ENCODE measurements at places on chromosomes 6 and 20. TPM values are rescaled to one million over a fixed set of nuclear protein-coding genes. Genes with fewer than 3 reads are reported as not detected.

HLA-DQB1 gene
- total RNA-seq: not detected

DNA sequence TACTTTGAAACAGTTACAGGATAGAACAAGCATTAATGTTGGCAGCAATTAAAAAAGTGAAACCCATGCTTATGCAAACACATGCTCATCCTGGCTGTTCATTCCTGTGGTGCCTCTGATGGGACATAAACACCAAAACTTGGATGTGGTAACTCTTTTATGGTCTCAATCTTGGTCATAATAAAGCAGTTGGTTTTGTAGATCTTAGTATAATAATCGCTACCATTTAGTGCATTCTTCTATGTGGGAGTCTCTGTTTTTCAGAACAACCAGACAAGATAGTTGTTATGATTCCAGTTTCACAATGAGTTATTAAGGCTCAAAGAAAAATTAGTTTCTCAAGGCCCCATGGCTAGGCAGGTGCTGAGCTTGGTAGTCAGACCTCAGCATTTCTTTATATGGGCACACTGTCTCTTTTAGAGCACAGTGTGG, 184.0 kb downstream of the UTRN start:
- DNase-seq: no peak

HLA-DMA gene
- 1.2 TPM for total RNA-seq

GRCh38 chr6:164554700-164555476, 754.5 kb downstream of the C6orf118 start:
- DNase-seq: no peak

BFSP1 gene
- total RNA-seq: 1.9 TPM

DNA sequence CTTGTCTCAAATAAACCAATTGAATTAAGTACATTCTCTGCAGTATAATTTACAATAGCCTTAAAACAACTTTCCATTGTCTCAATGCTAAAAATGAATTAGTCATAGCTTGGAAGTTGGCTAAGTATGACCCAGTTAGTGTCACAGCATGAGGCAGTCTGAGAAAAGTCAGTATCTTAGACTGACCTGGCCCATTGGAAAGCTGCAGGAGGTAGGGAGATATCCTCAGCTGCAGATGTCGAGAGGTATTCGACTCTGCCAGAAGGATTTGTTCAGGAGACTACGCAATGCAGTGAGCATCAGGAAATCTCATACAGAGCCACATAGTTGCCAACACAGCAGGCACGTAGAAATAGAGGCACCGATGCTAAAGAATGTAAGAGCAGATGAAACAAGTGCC, 350.9 kb upstream of the NRSN1 start:
- DNase-seq: no peak

DNA sequence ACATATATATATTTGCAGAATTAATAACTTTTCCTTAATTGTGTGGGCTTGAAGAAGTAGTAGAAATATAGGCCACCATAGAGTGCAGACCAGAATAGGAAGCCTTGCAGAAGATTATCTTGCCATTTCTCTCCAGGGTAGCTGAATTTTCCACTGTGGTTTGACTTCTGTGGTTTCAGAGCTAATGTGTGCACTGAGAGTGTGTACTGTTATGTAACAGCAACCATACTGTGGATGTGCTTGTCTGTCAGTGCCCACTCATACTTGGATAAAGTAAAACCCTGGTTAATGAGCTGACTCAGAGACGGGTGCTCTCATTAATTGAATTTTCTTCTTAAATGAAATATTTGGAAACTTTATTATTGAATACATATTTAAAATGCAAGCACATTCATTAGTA, 57.2 kb downstream of the CEP43 start:
- no peak for DNase-seq

FOXF2 gene
- not detected for total RNA-seq

GRCh38 chr6:124036384-124036783, 232.7 kb downstream of the NKAIN2 start:
- DNase-seq: no peak

- DNase-seq: no peak
Observed at GRCh38 chr6:167737205-167737830, 89.4 kb upstream of the AFDN start.

GRCh38 chr6:157538168-157538567, 157.2 kb downstream of the ZDHHC14 start:
- no peak for DNase-seq

DNA sequence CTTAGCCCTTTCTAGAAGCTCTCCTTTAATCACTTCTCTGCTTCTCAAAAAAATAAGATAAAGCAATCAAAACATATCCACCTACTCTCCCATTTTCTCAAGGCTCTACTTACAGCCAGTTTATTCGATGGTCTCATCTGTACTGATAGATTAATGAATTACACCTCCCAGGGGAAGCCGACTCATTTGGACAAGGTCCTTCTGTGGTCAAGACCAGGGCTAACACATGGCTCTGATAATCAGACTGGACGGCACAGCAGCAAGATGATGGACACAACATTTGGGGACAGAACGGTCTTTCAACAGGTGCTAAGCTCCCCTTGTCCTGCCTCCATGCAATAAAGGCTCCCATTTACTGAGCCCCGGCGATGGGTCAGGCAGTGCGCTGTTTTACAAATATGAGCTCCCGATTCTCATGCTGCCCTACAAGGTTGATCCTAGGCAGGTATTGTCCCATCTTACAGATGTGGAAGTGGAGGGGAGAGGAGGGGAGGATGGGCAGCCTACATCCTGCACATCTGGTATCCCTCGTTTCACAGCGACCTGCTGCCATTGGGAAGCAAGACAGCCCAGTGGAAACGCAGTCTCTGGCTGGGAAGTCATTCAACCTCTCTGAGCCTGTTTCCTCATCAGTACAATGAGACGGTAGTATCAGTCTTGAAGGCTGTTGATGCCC, 15.7 kb downstream of the CPNE5 start:
- peak; percentile 50 for DNase-seq

DNA sequence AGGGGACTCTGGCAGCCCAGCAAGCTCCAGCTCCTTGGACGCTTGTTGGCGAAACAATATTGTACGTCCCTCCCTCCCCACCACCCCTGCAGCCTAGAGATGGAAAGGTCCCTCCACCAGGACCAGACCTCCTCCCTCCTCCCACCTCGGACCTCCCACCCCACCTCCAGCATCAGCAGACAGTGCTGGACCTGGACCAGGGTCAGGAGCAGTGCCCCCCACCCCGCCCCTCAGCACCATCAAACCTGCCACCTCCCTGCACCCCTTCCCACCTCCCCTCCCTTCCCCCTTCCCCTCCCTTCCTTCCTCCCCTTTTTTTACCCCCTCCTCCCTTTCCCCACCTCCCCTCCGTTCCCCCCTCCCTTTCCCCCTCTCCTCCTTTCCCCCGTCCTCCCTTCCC, 98.4 kb downstream of the TAF4 start:
- DNase-seq: no peak

DNA sequence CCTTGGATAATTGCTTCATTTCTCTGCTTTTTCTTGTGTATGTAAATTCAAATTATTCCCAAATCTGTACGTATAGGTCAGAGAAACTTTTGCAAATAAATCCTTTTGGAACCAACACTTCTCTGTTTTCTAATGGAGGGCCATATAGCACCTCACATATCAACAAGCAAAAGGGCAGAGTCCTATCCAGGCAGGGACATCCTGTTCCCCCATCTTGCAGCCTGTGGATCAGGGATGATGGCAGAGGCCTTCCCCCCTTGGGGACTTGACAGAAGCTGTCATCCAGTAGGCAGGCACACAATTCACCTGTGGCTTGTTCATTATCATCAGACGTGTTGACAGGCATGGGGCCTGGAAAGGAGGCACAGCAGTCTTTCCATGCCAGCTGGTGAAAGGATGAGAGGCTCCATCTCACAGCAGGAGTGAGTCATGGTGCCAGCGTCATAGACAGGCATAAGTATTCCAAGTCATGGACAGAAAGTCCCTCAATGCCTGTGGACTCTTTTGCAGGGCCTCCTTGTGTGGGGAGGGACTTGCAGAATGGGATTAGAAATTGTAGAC, 31.8 kb upstream of the PLEKHG1 start:
- peak; percentile 17 for DNase-seq

CPNE5 gene
- total RNA-seq: 14.0 TPM

LGSN gene
- not detected for total RNA-seq

DNA sequence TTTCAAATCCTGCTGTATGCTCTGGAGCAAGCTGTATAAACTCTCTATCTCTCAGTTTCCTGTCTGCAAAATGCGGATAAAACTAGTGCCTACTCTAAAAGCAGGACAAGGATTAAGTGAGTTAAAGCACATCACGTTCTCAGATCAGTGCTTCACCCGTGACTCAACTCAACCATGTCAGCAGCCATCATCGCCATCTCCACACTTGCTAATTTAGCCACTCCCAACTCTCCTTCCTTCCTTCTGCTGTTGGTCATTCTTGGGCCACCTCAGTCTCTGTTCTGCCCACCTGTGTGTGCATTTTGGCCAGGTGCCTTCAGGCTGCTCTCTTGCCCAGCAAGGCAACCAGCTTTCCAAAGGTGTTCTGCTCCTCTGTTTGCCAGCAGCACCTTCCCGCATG, 260.0 kb upstream of the CDYL start:
- no peak for DNase-seq

GRCh38 chr20:36919715-36920333, 31.7 kb downstream of the SAMHD1 start:
- peak; percentile 79 for DNase-seq

DNA sequence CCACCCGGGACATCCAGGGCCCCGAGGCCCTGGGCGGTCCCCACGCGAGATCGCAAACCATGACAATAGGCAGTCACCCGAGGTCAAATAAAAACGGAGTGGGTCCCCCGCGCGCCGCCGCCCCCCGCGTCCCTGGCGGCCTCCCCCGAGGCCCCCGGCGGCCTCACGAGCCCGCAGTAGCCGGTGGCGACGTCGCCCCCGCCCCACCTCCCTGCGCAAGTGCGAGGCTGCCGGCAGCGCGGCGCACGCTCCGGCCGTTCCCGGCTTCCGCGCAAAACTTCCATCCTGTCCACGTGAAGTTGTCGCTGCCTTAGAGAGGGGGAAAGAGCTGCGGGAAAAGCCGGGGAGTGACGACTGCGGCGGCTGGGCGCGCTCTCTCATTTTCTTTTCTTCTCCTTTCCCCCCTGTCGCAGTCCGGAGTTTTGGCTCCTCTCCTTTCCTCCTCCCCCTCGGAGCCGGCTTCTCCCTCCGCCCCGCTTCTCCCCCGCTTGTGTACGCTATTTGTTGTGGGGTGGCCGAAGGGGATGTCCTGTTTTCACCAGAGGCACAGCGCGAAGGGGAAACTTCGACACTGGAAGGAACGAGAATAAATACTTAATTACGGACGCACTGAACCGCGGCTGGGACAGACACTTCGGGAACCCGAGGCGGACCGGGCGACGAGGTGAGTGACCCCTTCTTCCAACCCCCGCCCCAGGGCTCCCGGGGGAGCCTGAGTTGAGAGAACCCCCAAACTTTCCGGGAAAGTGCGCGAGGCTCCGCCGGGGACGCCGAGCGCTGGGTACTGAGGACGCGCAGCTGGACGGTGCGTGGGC, at the start of gene EYA4:
Gene EYA4 (plus strand): TSS at position 272 of the 815 bp plus-strand sequence. CDS start 33,424 bp downstream, outside the sequence.
- peak; percentile 11 for DNase-seq

DNA sequence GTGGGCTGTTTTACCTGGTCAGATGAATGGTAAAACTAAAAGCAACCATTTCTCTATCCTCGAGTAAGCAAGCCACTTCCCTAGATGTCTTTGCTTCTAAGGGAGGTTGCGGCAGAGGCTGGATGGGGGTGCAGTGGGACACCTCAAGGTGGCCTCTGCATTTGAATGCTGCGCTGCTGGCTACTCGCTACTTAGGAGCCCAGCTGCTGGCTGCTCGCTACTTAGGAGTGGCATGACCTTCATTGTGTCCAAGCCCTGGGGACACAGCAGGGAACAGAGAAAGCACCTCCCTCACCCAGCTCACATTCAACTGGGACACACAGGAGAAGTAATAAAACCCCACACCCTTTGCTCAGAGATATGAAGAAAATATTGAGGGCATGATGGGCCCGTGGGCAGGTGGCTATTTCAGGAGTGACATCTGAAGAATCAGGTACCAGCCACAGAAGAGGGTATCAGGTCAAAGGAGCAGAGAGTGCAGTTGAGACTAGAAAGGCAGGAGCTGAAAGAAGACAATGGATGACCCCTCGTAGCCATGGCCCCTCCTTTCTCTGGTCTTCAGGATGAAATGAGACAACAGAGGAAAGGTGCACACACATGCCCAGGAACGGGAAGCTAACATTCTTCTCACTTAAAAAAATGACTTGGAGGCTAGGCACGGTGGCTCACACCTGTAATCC, 149.4 kb downstream of the ZMYND8 start:
- DNase-seq: no peak

GRCh38 chr20:36461600-36462439, 79.5 kb upstream of the MYL9 start:
- DNase-seq: peak; percentile 67

Measured in dermis blood vessel endothelial cell (primary cell).